Neural crest cell (in vitro differentiated cells): ENCODE measurements at places on chromosomes 5 and 9. TPM values are rescaled to one million over a fixed set of nuclear protein-coding genes. Genes with fewer than 3 reads are reported as not detected.

The ARSI gene
- total RNA-seq = 0.25 and 0.51 TPM in 2 replicates

The ANXA2R gene
- 1.0 and 1.2 TPM in 2 replicates for total RNA-seq

DNA sequence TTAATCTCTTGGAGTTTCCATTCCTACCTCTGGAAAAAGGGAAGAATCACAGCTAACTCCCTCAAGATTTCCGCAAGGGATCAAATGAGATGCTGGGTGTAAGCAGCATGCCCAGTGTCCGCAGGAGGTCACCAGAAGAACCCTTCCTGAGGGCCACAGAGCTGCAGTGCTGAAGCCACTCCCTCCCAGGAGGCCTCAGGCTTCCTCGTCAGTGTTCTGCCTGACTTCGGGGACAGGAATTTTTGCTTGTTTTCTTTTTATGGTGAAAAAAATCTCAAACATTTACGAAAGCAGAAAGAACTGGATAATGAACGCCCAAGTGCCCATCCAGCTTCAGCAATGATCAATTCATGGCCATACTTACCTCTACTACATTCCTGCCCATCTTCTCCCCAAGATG lies 183.0 kb downstream of the CDK5RAP2 start:
- H3K27ac ChIP-seq = no peak overlapping the region
- no peak for DNase-seq
- no peaks in the 10 kb centered on the region for H3K4me1 ChIP-seq
- H3K27me3 ChIP-seq = no peaks in the 10 kb centered on the region
- no peak overlapping the region for H3K4me3 ChIP-seq

DNA sequence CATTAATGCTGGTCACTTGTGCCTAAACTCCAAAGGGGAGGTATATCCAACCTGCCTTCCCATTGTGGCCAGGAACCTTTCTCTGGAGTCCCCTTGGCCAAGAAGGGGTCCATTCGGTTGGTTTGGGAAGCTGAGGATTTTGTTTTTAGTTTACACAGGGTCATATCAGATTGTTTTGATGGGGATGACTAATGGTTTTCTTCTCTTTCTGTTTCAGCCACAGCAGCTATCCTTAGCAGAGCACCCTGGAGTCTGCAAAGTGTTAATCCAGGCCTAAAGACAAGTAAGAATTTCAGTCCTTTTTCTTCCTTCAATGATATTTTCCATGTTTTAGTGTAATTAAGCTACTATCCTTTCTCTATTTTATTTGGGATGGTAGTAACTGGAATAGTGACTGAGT lies 127.8 kb upstream of the CCDC152 start:
- DNase-seq = no peak
- H3K4me1 ChIP-seq = no peaks in the 10 kb centered on the region
- H3K4me3 ChIP-seq = no peak overlapping the region
- H3K27me3 ChIP-seq = no peaks in the 10 kb centered on the region
- no peaks in the 10 kb centered on the region for H3K36me3 ChIP-seq

The DNM1 gene
- total RNA-seq = 84.0 and 87.2 TPM in 2 replicates

DNA sequence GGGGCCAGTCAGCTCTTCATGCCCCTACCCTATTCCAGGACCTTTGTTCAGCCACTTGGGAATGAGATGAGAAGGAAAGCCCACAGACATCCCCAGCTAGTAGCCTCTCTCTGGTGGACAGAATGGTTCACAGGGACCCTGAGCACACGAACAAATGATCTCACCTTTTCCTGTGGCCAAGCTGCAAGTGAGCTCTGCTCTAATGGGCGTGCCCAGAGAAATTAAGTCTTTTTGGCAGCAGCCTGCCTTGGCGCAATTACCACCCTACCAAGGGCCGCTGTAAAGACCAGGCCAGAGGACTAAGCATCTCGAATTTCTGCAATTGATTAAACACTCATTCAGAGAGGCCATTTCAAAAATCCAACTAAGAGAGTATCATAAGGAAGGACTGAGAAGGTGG lies 56.0 kb downstream of the WHRN start:
- H3K4me1 ChIP-seq = no peaks in the 10 kb centered on the region
- DNase-seq = no peak
- no peak overlapping the region for H3K27ac ChIP-seq
- H3K4me3 ChIP-seq = no peak overlapping the region
- no peaks in the 10 kb centered on the region for H3K36me3 ChIP-seq

DNA sequence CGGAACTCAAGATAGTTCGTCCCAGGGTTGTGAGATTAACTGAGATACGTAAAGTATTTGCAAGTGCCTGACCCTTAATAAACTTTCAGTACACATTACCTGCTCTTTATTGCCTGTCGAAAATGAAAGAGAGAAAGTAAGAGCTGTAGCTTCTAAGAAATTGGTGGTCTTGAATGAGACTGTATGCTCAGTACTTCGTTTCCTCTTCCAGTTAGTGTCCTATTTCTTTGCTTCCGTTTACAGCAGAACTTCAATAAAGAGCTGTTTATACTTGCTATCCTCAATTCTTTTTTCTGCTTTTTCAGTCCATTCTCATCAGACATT lies 534 bp downstream of the SRFBP1 start:
- peaks cover 24% of the 10 kb centered on the region for H3K36me3 ChIP-seq
- no peak for DNase-seq
- peak overlapping the region; percentile 99 for H3K4me3 ChIP-seq
- peaks cover 23% of the 10 kb centered on the region for H3K27me3 ChIP-seq
- H3K27ac ChIP-seq = peak overlapping the region; percentile 95
- H3K4me1 ChIP-seq = peaks cover 24% of the 10 kb centered on the region

- no peaks in the 10 kb centered on the region for H3K27me3 ChIP-seq
- H3K36me3 ChIP-seq = peaks cover 28% of the 10 kb centered on the region
- no peak for DNase-seq
- no peak overlapping the region for H3K4me3 ChIP-seq
- no peaks in the 10 kb centered on the region for H3K4me1 ChIP-seq
These were observed 25.8 kb downstream of the UIMC1 start for GRCh38 chr5:176980818-176981217.
